Activated CD8-positive, alpha-beta memory T cell treated with anti-CD3 and anti-CD28 coated beads, Interleukin-2, amount 10 ng/mL, durations not matched to agents 7 days and 5 days (primary cell): ENCODE measurements at places on chromosomes 5 and 9.
A peak's percentile ranks its signal among the peaks of the same experiment; 100 is the strongest.

GRCh38 chr9:89731262-89732182, 126.7 kb downstream of the GADD45G start:
- DNase-seq = no peak

DNA sequence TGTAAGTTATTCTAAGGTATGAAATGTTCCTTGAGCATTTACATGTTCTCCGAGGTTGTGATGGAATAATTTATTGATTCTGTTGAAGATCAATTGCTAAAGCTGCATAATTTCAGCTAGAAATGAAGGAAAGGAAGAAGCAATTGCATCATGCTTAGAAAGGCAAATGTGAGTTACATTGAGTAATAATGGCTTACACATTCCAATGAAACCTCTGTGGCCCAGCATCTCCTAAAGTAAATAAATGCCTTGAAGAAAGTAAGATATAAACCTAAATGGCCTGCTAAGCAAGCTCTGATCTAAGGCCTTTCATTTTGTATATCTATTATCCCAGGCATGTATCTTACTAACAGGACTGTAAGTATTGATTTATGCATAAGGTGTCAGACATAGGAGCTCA, 677.3 kb upstream of the RGMB start:
- DNase-seq = no peak

- no peak for DNase-seq
Observed at GRCh38 chr5:124421584-124421983, 324.9 kb downstream of the ZNF608 start.

DNA sequence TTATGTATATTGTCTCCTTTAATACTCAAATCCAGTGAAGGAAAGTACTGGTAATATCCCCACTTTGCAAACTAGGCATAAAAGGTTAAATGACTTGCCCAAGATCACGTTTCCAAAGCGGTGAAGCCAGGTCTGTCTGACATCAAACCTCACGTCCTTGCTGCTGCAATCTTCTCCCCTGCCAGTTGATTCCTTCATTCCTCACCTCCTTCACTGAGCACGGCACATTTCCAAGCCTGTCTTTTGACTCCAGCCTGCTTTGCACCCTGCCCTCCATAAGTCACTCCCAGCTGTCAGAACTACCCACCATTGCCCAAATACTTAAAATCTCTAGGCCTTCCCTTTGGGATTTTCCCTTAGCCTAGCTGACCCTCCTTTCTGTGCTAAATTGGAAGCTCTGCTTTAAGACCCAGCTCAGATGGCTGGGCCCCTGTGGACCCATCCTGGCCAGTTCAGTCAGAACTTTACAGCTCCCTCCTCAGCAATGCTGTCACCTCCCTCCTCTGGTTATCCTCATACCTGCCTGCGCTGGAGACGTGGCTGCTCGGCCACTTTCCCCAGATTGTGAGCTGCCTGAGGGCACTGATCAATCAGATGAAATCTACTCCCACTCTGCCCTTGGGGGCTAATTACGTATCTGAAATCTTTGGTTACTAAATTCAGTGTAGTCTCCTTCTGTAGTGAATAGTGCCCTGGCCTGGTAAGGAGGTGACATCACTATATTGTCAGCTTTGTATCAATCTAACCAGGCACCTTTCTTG, 51.2 kb downstream of the SLC36A1 start:
- no peak for DNase-seq

GRCh38 chr5:176736931-176737745, 73.2 kb upstream of the UNC5A start:
- peak; percentile 23 for DNase-seq

DNA sequence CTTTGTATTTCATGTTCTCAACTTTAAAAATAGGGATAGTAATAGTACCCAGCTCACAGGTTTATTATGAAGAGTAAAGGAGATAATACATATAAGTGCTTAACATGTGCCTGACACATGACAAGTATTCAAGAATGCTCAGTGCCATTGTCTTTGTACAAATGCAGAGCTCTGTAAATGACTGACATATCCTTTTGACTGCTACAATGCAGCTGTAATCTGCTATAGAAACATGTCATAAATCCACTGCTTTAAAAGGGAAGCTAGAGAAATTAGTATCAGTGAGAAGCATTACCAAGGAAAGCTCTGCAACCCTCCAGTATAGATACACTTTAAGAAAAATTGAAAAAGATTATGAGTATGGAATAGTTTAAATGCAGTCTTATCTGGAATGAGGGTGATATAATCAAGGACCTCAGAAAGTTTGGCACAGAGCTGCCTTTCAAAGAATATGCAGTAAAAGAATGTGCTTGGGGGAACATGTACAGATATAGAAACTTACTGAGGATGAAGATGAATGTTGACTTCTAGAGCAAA, 17.9 kb downstream of the ERAP1 start:
- DNase-seq = no peak

DNA sequence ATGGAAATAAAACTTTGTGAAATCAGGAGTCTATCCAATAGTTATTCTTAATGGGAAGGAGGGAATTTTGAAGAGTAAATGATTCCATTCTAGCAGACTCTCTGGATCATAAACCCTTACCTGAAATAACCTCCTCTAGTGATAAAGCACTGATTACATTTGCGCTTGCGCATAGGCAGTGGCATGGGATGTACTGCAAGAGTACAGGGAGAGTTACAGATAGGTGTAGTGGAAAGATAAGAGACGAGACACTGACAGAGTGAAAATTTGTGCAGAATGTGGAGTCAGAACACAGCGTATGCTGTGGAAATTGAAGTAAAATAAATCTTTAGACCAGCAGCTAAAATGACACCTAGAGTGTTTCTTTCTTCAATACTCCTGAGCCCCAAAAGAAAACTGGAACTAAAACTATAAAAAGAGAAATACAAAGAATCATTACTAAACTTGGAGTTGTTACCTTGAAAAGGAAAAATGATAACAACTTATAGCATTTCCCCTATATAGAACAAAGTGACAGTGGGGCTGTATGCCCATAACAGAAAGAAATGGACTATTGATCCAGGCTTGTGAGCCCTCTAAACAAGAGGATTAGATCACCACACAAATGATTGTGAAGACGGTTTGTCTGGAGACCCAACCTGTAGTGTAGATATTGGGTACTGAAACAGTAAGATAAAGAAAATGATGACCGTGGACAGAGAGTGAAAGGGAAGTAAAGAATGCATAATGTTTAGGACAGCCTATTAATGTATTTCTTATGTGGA, 1471.2 kb upstream of the NUDT12 start:
- no peak for DNase-seq

GRCh38 chr9:36550135-36550534, 22.6 kb upstream of the MELK start:
- no peak for DNase-seq

- DNase-seq = no peak
Observed at GRCh38 chr5:149423049-149423793, 44.1 kb upstream of the IL17B start.

- DNase-seq = no peak
Observed at GRCh38 chr9:126587187-126588185, 26.2 kb upstream of the LMX1B start.

DNA sequence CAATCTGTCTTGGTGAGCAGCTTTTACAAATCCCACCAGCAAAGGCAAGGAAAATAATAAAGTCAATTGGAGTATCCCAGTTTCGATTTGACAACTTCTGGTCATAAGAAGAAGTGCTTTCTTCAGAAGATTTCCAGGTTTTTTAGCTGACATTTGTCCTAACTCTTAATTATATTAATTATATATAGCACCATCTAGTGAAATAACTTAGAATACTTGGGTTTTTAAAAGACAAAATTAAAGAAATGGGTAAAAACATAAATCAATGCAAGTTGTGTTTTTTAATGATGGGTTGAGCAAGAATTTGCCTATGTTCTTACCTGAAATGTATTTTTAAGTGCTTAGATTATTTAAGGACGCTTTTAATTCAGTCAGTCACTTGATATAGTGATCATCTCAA, 421.8 kb downstream of the ACTL7B start:
- no peak for DNase-seq

DNA sequence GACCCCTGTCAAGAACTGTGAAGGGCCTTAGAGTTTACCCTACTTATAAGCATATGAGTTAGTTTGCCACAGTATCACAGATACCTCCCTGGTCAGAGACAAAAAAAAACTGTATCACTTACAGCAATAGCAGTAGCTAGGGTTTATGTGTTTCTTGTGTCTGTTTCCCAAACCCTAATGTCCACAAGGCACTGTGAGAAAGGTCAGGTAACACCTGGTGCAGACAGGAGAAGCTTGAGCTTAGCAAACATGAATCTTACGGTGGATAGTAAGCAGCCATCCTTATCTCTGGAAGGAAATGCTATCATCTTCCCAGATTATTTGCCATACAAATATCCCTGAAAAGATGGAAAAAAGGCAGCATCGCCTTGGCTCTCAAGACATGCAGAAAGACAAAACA, 208.5 kb upstream of the KCNN2 start:
- no peak for DNase-seq

DNA sequence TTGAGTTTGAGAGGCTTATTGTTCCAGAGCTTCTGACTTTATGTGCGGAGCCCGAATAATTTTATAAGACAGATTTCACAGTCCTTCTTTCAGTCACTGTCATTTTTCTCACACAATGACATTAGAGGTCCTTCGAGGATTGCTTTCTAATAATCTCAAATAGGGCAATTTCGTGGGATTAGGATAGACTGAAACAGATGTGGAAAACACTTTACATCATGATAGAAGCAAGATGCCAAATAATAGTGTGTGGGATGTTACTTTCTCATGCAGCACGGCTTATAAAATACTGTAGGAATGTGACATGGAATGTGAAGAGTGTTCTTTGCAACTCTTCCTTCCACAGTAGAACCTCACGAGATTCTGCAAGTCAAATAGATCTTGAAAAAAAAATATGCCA, 451.3 kb downstream of the SEMA5A start:
- DNase-seq = no peak

- DNase-seq = no peak
Observed at GRCh38 chr5:447501-447900, 4.5 kb downstream of the EXOC3 start.
